Renal cortex interstitium (tissue), 15 donors: ENCODE measurements at places on chromosomes 12 and 14. TPM values are rescaled to one million over a fixed set of nuclear protein-coding genes. Genes with fewer than 3 reads are reported as not detected.
A peak's percentile ranks its signal among the peaks of the same experiment; 100 is the strongest.

DNA sequence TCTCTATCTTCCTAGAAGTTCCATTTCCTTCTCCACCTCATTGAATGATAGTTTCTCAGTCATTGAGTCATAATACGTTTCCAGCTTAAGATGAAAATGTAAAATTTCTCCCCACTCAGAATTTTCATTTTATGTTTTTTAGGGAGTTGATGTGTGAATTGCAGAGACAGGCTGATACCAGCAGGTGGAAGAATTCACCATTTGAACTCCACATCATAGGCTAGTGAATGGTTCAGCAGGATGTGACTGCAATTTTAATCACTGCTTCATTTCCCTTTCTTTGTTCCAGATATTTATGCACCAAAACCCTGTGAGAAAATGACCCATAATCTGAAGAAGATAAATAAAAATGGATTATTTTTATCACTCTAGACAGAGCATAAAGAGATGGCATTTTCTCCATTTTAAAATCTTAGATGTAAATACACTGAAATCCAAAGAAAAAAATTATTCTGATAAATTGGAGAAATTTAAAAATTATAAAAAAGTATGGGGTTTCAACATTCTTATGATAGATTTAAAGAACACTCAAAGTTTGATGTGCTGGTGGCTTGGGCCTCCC lies 10.6 kb upstream of the PYGL start:
- DNase-seq = no peak

- DNase-seq = no peak
These were observed 37.3 kb upstream of the CSRP2 start for GRCh38 chr12:76916170-76916540.

- no peak for DNase-seq
These were observed 72.6 kb downstream of the AACS start for GRCh38 chr12:125137766-125138344.

DNA sequence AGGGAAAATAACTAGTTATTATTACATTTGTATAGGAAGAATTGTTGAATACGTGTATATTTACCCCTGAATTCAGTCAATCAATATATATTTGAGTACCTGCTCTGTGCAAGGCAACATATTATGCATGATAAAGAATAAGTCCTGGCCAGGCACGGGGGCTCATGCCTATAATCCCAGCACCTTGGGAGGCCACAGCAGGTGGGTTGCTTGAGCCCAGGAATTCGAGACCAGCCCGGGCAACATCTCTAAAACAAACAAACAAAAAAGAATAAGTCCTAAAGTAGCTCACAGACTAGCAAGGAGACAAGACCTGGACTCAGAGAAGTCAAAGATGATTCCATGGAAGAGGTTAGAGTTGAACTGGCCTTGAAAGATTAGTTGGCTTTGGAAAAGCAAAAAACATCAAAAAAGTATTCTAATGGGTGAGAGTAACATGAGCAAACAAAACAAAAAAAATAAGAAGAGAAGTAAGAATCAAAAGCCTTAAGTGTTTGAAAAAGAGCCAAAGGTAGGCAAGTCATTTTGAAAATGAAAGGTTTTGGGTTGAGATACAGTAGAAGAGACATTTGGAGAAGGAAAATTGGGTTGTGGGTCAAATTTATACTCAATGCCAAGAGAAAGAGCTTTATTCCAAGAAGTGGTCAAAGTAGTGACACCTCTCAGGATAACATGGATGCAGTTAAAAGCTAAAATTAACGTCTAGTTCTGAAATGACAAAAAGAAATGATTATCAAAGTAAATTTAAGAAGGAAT lies 115.2 kb upstream of the BCAT1 start:
- DNase-seq = no peak

DNA sequence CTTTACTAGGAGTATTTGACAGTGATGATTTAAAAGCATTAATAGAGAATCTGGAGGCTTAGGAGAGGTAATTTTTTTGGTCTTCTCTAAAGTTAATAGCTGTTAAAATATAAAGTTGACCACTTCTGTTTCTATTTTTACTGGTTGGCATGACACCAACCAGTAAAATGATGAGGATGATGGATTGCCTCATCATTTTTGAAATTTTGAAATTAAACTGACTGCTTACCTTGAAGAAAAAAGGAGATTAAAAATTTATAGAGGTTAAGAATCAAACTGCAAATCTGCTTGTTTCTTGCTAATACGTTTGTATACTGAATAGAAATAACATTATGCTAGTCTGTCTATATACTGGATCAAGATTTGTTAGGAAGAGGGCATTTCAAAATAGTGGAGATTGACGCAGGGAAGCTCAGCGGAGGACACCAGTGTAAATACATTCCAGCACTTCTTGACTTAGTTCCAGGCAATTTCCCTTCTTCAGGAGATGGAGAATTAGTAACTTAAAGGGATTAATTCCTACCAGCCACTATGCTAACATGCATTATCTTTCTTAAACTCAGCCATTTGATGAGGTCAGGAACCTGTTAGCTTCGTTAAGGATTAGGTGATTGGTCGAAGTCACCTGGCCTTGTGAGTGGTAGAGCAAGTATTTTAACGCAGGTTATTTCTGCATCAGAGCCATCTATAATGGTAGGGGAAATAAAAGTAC lies 3.6 kb downstream of the EID3 start:
- DNase-seq = no peak

DNA sequence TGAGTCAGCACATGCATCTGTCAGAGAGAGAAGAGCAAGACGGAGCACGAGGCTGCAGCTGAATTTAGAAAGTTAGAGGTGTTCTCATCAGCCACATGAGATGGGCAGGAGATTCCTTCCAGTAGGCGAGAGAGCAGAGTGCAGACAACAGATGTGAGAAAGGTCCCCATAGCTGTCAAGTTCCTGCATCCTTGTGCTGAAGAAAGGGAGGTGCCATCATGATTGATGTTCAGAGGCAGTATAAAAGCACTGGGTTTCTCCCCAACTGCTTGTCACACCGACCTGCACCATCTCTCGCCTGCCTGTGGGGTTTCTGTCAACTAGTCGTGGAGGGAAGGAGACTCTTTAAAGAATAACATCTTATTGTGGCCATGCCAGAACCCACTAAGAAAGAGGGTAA lies at the start of gene MYBPC1:
TSS of gene MYBPC1 (plus strand) at position 272 of the 400 bp plus-strand sequence. CDS start at position 372, 100 bp downstream.
- DNase-seq = no peak

- DNase-seq = no peak
These were observed 27.5 kb downstream of the TCHP start for GRCh38 chr12:109927622-109928021.

GRCh38 chr12:60210756-60211155 lies 614.9 kb downstream of the SLC16A7 start:
- DNase-seq = no peak

DNA sequence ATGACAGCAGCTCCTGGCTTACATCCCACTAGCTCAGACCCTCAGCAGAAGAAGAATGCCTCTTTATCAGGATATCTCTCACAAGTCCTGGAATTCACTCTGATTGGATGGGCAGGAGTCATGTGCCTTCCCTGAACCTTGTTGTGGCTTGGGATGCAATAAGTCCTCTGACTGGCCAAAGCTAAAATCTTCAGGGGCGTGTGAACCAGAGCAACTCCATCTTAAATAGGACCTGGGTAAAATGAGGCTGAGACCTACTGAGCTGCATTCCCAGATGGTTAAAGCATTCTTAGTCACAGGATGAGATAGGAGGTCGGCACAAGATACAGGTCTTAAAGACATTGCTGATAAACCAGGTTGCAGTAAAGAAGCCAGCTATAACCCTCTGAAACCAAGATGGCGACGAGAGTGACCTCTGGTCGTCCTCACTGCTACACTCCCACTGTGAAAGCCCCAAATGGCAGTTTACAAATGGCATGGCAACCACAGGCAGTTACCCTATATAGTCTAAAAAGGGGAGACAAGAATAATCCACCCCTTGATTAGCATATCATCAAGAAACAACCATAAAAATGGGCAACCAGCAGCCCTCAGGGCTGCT lies 60.4 kb upstream of the FICD start:
- no peak for DNase-seq

DNA sequence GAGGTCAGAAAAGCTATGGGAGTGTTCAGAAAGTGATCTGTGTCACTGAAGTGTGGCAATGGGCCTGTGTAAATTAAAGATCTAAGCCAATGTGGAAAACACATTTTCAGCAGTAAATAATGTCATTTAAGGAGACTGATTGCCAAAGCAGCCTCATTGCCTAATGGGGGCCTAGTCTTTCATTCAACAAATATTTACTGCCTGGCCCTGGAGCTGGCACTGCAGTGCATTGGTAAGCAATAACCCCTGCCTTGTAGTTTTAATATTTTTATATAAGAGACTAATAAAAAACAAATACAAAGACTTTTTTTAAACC lies 326.6 kb downstream of the BTG1 start:
- peak; percentile 17 for DNase-seq

DNA sequence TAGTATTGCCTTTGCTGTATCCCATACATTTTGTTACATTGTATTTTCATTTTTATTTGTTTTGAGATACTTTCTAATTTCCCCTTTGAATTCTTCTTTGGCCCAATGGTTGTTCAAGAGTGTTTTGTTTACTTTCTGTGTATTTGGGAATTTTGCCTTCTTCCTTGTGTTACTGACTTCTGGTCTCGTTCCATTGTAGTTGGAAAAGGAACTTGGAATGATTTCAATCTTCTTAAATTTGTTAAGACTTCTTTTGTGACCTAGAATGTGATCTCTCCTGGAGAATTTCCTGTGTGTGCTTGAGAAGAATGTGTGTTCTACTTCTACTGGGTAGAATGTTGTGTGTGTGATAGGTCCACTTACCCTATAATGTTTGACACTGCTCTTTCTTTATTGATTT lies 304.4 kb upstream of the RTL1 start:
- DNase-seq = no peak

GRCh38 chr14:61355892-61356325 lies 34.5 kb downstream of the PRKCH start:
- peak; percentile 5 for DNase-seq

DNA sequence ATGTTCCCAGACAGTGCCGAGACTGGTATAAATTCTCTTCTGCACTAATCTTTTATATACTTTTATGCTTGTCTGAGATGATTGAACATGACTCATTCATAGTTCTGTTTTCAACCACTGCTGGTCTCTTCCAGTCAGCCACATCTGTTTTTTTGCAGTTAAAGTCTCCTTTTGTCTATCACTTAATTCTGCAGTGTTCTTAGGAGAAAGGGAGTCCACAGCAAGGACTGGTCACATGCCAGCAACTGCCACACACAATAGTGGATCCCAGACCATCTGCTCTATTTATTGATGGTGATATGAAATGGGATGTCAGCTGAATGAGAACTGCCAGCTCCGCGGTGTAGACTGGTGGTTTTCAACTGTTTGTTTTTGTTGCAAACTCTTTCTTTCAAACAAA lies 379.8 kb downstream of the MED13L start:
- DNase-seq = no peak

DNA sequence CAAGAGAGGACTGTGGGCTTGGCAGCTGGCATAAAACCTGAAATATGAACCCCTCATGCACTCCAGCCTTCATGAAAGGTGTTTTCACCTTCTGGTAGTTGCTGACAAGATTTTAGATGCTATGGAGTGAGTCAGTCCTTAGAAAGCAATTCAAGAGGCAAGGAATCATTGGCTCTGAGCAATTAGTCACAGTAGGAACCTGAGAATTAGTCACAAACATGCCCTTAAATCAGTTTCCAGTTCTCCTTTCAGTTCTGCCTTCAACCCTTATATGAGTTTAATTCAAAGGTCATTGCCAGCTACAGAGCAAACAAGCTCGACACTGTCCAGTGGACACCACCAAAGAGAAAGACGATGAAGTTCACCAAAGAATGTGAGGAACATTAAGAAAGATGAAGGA lies 472.3 kb downstream of the GLT1D1 start:
- DNase-seq = no peak

Gene ALKBH2
- 32.1 TPM for polyA plus RNA-seq

Gene SLC17A8
- polyA plus RNA-seq = 1.1 TPM

Gene OR6C4
- polyA plus RNA-seq = not detected

Gene MMP14
- 170 TPM for polyA plus RNA-seq

Gene LHX5
- not detected for polyA plus RNA-seq
